ENCODE measurements at places on chromosomes 5 and 9.

GRCh38 chr5:180873615-180874520 is 12.8 kb upstream of the ZFP62 start:
- DNase-seq, result no peak

DNA sequence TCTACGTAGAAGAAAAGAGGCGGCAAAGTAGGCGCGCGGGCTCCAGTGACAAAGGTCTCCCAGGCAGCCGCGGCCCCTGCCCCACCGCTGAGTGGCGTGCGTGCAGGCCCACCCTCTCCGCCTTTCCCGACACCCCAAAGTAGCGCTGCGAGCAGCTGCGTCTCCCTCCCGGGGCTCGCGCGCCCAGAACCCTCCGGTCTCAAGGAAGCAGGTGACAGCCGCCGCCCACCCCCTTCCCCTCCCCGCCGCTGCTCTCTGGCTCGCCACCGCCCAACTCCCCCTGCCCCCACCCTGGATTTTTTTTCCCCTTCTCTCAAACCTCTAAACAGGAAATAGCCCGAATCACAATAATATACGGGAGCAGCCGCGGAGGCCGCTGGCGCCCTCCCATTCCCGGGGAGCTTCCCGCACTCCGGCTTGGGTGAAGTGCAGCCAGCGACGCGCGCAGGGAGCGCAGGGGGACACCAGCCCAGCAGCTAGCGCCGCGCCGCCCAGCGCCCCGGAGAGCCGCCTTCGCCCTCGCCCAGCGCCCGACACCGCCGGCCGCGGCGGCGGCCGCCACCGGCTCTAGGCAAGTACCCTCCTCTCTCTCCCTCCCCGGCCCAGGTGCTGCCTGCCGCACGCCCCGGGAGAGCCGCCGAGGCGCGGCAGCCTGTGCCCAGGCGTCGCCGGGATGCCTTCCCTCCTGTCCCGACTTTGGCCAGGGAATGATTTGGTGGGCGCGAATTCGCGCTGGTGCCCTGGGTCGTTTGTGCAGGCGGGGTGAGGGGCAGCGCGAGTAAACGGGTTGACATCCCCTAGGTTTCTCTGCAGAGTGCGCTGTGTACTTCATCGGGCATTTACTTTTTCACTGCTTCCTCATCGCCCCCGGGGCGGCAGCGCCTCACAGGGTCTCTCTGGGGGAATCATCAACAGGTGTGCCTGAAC is 52.7 kb upstream of the TJP2 start:
- no peak for DNase-seq

- DNase-seq, result no peak
Measured at GRCh38 chr9:17064558-17064957, 70.3 kb upstream of the CNTLN start.

GRCh38 chr5:86971034-86971571 is 296.6 kb upstream of the RASA1 start:
- no peak for DNase-seq

DNA sequence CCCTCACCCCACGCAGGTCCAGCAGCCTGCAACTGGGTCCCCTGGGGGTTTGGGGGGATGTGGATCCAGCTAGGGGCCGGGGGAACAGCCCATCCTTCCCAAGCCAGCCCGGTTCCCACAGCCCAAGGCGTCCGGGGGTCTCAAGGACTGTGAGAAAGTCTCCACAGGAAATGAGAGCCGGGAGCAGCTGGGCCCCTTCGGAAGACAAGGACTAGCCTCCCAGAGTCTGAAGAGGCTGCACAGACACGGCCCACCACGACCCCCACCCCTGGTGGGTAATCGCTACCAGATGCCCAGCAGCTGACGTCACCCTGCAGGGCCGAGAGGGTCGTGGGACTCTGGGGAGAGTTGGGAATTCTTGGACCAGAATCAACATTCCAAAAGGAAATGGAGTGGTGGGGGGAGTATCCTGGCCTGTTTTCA is 10.5 kb downstream of the SH2D3C start:
- DNase-seq, result no peak

- DNase-seq, result no peak
Measured at GRCh38 chr9:18338042-18338441, 135.9 kb upstream of the ADAMTSL1 start.

GRCh38 chr9:107948601-107949000 is 459.0 kb upstream of the KLF4 start:
- no peak for DNase-seq

DNA sequence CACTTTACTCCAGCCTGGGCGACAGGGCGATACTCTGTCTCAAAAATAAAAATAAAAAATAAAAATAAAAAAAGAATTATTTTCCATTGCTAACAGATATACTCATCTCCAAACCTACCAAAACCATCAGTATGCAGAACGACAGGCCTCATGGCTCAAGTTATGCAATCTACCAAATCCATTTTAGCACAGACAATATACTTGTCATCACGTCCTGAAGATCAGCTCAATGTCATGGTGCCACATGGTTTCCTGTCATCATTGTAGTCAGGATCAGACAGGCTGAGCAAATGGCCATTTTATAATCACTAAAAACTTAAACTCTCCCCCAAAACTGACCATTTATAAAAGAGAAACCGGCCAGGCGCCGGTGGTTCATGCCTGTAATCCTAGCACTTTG is 69.1 kb downstream of the HABP4 start:
- no peak for DNase-seq

DNA sequence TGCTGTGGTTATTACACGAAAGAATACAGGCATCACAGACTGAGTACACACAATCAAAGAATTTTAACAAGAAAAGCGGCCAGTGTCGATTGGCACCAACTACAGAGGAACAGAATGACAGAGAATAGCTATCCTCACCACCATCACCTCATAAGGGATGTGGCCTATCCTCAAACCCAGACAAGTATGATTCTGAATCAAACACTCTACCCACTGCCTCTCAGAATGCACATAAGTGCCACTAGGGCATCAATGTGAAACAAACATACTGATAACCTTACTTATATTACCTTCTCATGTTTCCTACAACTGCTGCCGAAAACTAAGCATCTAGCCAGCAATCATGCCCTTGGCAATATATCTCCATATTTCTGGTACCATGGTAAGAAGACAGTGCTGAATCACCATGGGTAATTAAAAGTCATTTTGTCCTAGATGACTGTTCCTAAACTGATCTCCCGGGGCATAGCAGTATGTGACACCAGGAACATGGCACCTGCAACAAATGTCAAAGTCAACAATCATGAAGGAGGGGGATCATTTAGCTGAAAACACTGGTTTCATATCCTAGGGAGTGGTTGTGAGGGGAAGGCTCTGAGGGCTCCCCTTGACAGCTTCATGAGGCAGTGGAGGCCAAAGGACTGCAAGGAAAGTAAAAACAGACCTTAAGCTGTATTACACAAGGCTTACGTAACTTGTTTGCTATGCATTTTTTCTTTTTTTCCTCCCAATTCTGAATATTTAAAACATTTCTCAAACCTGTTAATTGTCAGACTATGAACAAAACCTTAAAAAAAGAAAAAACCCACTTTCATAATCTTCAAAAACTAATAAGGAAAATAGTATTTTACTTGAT is 88.3 kb downstream of the LHFPL2 start:
- DNase-seq, result no peak

Measured in stimulated activated CD4-positive, alpha-beta T cell treated with anti-CD3 and anti-CD28 coated beads, Interleukin-1b, Interleukin-23, amount 100 ng/mL, for 24 hours (primary cell).